ENCODE measurements at places on chromosomes 3 and 15.

DNA sequence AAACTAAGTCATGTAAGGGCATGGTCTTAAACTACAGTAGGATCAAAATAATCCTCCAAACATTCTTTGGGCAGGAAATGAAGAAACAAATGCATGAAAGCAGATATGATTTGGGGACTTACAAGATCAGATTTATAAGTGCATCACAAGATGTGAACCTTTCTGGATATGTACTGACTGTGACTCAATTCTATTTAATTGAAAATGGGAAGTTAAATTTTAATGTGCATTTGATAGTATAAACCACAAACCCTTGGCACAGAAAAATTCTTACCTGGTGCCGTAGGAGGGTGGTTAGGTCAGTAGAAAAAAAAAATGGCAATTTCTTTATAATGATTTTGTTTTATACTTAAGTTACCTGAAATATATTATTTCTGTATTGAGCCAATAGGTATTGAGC lies 262.5 kb upstream of the TGFBR2 start:
- DNase-seq = no peak

GRCh38 chr3:195818301-195818700 lies 6.6 kb upstream of the MUC4 start:
- no peak for DNase-seq

- DNase-seq = no peak
Observed at GRCh38 chr3:44418549-44418948, 58.9 kb downstream of the ZNF445 start.

DNA sequence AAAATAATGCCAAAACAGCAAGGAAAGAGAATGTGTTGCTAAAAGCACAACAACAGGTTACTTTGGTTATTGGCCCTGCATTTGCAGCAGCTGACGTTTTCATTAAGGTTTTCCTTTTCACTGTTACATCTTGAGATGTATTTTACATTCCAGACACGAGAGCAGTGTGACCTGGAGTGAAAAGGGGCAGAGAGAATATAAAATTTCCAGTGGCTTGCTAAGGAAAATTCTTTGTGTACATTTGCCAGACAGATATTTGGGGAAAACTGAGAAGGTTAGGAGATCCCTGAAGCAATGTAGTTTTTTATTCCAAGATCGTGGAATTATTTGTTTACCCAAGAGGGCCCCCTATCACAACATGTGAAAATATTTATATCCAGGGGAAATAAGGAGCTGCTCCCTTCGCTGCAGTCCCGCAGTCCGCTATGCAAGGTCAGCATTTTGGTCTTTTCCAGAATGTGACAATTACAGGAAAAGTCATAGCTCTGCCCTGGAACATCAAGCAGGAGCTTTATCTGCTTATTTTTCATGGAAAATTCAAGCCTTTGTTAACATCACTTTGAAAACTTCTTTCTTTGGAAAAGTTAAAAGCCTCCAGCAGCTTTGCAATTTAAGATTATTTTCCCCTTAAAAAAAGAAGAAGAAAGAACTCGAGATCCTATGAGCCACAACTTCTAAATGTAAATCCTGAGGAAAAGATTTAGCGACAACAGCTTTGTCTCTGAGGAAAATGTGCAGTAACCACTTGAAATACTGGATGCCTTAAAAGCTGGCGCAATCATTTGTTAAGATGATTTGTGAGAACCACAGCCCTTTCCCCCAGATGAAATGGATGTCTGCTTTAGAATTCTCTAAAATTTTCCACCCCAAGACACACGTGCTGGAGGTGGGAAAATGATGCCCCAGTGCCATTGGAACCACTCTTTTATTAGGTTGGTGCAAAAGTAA lies 256.4 kb upstream of the TPM1 start:
- no peak for DNase-seq

- DNase-seq = no peak
Observed at GRCh38 chr15:56744701-56745683, 11.7 kb upstream of the ZNF280D start.

DNA sequence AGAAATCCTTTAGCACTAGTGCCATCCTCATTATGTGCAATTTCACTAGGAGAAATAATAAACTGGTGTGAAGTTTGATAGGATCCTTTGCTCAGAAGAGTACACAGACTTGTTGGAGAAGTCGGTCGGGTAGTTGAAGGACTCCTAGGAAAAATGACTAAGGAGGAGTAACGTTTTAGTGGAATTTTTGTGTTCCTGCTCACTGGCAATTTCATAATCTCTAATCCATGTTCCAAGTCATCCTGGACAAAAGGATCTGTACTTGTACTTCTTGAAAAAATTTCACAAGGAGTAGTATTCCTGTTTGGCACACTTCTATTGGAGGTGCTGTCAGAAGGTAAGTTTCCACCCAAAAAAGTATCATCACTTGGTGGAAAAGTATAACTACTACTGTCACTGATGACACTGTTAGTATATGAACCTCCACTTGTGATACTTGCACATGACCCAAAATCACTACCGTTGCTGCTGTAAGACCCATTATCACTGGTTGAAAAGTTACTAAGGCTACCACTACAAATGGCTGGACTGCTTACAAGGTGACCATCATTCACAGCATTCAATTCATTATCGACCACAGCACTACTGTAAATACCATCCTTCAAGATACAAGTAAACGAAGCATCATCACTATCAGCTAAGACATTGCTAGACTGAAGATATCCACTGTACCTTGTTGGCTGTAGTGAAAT lies 77.4 kb downstream of the NEDD4 start:
- no peak for DNase-seq

DNA sequence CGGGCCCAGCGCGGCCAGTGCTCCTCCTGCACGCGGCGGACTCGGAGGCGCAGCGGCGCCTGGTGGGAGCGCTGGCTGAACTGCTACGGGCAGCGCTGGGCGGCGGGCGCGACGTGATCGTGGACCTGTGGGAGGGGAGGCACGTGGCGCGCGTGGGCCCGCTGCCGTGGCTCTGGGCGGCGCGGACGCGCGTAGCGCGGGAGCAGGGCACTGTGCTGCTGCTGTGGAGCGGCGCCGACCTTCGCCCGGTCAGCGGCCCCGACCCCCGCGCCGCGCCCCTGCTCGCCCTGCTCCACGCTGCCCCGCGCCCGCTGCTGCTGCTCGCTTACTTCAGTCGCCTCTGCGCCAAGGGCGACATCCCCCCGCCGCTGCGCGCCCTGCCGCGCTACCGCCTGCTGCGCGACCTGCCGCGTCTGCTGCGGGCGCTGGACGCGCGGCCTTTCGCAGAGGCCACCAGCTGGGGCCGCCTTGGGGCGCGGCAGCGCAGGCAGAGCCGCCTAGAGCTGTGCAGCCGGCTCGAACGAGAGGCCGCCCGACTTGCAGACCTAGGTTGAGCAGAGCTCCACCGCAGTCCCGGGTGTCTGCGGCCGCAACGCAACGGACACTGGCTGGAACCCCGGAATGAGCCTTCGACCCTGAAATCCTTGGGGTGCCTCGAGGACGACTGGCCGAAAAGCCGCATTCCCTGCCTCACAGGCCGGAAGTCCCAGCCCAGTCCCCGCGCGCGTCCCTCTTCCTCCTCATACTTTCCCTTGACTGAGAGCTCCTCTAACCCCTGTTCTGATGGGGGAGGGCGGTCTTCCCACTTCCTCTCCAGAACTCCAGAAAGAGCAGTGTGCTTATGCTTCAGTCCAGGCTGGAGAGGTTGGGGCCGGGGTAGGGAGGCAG lies 1.4 kb upstream of the IL17RC start:
- no peak for DNase-seq

- DNase-seq = no peak
Observed at GRCh38 chr3:150319900-150320299, 88.2 kb upstream of the TSC22D2 start.

GRCh38 chr3:18425641-18426257 lies 610 bp upstream of the SATB1 start:
- peak; percentile 18 for DNase-seq

DNA sequence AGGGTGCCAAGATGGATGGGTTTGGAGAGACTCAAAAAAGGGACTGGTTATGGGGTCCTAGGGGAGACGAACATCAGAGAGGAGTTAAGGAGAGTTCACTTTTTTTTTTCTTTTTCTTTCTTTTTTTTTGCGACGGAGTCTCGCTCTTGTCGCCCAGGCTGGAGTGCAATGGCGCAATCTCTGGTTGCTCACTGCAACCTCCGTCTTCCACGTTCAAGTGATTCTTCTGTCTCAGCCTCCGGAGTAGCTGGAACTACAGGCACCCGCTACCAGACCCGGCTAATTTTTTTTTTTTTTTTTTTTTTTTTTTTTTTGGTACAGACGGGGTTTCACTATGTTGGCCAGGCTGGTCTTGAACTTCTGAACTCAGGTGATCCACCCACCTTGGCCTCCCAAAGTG lies 1.2 kb downstream of the SPINT1 start:
- DNase-seq = no peak

GRCh38 chr3:188814581-188814980 lies 357.2 kb upstream of the TPRG1 start:
- DNase-seq = no peak

DNA sequence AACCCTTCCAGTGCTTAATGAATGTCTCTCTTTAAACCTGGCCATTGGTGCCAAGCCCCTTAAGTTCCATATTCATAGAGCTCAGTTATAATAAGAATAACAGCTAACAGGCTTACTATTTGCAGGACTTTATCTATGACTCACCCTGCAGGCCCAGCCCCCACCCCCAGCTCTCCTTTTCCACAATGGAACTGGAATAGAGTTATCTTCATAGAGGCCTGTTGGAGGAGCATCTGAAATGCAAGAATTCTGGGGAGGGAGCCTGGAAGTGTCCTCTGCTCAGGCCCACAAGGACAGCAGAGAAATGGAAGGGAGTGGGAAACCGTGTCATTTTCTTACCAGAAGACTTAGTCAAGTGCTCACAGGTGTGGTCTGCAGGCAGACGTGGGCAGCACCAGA lies 52.8 kb downstream of the SEMA5B start:
- DNase-seq = no peak

DNA sequence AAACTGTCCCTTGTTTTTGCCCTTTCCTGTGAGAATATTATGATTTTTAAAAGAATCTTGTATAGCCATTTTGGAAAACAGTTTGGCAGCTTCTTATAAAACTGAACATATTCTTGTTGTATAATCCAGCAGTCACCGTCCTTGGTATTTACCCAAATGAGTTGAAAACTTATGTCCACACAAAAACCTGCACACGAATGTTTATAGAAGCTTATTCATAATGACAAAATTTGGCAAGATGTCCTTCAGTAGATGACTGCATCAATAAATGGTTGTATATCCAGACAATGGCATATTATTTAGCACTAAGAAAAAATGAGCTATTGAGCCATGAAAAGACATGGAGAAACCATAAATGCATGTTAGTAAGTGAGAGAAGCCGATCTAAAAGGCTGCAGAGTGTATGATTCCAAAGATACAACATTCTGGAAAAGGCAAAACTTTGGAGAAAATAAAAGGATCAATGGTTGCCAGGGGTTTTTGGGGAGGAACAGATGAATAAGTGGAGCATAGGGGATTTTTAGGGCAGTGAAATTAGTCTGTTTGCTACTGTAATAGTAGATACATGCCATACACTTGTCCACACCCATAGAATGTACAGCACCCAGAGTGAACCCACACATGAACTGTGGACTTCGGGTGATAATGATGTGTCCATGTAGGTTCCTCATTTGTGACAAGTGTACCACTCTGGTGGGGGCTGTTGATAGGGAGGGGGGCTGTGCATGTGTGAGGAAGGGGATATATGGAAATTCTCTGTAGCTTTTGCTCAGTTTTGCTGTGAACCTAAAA lies 31.7 kb downstream of the LIMD1 start:
- no peak for DNase-seq

DNA sequence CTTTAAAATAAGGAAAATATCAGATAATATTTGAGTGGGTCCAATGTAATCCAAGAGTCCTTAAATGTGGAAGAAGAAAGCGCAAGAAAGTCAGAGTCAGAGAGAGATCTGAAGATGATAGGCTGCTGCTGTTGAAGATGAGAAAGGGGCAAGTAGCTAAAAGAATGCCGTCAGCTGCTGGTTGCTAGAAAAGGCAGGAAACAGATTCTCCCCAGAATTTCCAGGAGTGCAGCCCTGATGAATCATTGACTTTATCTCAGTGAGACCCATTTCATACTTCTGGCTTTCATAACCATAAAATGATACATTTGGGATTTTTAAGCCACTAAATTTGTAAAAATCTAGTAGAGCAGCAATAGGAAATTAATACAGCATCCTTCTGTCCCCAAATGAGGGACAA lies 7.5 kb upstream of the CHMP2B start:
- no peak for DNase-seq

DNA sequence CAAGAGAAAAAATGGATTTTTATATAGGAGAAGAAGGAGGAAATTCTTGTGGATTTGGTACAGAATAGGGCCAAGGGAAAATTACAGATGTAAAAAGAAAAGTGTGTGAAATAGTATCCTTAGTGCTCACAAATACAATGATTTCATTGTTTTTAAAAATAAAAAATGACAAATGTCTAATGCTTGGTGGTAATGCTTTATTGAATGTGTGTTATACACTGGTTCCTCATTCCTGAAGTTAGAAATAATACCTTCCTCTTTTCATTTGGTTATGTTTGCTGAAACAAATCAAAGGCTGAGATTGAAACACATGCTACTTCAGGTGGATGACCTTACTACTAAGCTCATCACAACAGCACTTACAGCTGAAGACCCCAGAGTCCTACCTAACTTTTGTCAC lies 37.7 kb upstream of the CCR2 start:
- no peak for DNase-seq

DNA sequence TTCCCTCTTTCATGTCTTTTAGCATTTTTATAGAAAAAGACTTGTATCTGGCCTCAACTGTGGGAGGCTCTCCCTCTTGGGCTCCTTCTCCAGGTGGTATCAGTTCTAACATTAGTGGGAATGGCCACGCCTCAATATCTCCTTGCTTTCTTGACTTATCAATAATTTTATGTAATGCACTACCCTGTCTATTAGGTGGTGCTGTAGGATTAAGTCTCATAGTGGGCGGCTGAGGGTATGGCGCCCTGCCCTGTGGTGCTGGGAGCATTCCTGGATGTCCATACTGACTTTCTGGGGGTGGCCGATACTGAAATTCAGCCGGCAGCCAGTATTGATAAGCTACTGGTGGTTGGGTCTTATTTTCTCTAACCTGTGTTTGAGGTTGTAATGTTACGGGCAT lies 8.7 kb upstream of the RPUSD3 start:
- no peak for DNase-seq

DNA sequence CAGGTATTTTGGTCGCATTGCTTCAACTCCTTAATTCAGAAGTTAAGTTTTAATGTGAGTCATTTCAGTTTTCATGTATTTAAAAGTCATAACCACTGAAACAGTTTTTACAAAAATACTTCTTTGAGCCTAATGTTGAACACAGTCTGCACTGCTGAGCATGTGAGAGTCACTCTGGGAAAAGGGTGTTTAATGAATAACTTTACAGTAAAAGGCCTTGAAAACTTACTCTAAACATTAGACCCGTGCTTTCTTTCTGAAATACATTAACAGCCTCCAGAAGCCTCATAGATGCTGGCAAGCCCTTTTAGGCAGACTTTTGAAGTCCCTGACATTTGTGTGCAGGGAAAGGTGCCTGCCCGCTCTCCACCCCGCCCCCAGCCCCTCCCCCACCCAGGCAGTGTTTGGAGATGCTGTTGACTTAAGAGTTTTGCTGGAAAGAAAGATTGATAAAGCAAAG lies 68.9 kb upstream of the NR2F2 start:
- DNase-seq = no peak

DNA sequence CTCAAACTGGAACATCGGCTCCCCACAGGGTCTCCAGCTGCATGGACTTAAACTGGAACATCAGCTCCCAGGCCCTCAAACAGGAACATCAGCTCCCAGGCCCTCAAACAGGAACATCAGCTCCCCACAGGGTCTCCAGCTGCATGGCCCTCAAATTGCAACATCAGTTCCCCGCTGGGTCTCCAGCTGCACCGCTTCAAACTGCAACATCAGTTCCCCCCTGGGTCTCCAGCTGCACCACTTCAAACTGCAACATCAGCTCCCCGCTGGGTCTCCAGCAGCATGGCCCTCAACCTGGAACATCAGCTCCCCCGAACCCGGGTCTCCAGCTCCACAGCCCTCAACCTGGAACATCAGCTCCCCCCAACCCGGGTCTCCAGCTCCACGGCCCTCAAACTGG lies 82.0 kb downstream of the TFRC start:
- DNase-seq = no peak

All from NCI-H2107 (cell line).